ENCODE measurements at places on chromosomes 12 and 14. TPM values are rescaled to one million over a fixed set of nuclear protein-coding genes. Genes with fewer than 3 reads are reported as not detected.
A peak's percentile ranks its signal among the peaks of the same experiment; 100 is the strongest.

PZP gene
- not detected for polyA plus RNA-seq

CIDEB gene
- polyA plus RNA-seq: 0.98 TPM

SERPINA12 gene
- polyA plus RNA-seq: not detected

GRCh38 chr14:78902010-78902623, 731.9 kb downstream of the NRXN3 start:
- DNase-seq: no peak

DNA sequence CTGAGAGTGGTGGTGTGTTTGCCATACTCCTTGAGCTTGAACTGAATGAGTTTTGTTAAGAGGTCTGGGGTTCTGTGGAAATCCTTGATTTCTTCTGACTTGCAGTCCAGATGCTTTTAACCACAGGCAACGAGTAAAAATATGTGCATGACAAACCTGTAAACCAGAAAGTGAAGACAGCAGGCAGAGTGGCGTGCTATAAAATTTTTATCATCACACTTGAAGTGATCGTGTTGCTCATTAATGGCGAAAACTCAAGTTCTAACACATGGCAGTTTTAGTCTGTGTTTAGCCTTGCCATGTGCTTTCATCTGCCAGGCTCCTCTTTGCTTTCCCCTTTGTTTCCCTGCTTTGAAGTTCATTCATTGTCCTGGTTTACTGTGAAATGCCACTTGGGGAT, 28.0 kb downstream of the TXNRD1 start:
- DNase-seq: peak; percentile 47

DNA sequence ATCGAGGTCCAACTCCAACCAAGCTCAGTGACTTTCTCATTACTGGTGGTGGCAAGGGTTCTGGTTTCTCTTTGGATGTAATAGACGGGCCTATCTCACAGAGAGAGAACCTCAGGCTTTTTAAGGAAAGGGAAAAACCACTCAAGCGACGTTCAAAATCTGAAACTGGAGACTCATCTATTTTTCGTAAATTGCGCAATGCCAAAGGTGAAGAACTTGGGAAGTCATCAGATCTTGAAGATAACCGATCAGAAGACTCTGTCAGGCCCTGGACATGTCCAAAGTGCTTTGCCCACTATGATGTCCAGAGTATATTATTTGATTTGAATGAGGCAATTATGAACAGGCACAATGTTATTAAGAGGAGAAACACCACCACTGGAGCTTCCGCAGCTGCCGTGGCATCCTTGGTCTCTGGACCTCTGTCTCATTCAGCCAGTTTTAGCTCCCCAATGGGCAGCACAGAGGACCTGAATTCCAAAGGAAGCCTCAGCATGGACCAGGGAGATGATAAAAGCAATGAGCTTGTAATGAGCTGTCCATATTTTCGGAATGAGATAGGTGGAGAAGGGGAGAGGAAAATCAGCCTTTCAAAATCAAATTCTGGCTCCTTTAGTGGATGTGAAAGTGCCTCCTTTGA, 343.5 kb upstream of the RGS6 start:
- DNase-seq: no peak
